ENCODE measurements at places on chromosomes 6 and 20.

DNA sequence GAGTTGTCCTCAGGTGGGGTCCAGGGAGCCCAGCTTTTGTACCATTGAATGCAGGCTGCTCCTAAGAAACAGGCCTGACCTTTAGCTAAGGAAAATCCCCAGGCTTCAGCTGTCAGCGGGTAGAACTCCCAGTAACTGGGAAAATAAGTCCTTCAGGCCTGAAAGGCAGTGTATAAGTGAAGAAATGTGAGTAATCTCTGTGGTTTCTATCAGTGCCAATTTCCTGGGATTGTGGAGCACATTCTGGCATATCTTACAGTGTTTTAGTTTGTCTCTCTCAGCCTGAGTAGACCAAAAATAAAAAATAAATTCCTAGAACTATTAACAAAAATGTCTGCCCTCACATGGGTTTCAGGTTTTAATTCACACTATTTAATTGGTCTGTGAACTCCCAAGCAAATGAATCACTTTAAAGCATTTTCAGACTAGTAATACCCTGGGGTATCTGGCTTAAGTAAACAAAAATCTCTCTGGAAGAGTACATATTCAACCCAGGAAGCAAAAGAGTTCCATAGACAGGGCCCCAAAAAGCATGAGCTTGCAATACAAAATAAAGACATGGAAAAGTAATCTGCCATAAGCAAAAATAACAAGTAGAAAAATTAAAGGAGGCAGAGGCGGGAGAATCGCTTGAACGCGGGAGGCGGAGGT is 566.2 kb upstream of the NOX3 start:
- peak; percentile 15 for DNase-seq

- peak; percentile 32 for DNase-seq
These were observed 80.0 kb upstream of the RPS6KA2 start for GRCh38 chr6:166707045-166707444.

DNA sequence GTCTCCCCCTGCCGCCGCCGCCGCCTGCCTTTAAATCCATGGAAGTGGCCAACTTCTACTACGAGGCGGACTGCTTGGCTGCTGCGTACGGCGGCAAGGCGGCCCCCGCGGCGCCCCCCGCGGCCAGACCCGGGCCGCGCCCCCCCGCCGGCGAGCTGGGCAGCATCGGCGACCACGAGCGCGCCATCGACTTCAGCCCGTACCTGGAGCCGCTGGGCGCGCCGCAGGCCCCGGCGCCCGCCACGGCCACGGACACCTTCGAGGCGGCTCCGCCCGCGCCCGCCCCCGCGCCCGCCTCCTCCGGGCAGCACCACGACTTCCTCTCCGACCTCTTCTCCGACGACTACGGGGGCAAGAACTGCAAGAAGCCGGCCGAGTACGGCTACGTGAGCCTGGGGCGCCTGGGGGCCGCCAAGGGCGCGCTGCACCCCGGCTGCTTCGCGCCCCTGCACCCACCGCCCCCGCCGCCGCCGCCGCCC is 474 bp downstream of the CEBPB start:
- no peak for DNase-seq

DNA sequence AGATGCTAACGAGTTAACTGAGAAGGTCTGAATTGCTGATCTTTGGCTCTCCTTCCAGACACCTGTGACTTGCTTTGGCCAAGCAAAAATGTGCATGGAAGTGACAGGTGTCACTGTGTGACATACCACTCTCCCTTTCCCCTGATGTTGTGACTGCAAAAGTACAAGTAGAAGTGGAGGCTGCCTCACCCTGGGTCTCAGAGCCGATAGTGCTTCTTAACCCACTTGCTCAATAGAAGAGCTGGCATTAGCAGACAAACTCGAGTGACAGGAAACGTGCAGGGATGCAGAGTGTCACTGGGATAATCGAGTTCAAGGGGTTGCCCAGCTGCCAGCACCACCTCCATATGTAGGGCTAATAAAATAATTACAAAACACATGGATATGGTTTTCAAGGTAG is 16.4 kb upstream of the SPO11 start:
- no peak for DNase-seq

GRCh38 chr20:53957451-53958172 is 112.8 kb downstream of the BCAS1 start:
- DNase-seq = no peak

- no peak for DNase-seq
These were observed 21.2 kb upstream of the VEGFA start for GRCh38 chr6:43748765-43749164.

DNA sequence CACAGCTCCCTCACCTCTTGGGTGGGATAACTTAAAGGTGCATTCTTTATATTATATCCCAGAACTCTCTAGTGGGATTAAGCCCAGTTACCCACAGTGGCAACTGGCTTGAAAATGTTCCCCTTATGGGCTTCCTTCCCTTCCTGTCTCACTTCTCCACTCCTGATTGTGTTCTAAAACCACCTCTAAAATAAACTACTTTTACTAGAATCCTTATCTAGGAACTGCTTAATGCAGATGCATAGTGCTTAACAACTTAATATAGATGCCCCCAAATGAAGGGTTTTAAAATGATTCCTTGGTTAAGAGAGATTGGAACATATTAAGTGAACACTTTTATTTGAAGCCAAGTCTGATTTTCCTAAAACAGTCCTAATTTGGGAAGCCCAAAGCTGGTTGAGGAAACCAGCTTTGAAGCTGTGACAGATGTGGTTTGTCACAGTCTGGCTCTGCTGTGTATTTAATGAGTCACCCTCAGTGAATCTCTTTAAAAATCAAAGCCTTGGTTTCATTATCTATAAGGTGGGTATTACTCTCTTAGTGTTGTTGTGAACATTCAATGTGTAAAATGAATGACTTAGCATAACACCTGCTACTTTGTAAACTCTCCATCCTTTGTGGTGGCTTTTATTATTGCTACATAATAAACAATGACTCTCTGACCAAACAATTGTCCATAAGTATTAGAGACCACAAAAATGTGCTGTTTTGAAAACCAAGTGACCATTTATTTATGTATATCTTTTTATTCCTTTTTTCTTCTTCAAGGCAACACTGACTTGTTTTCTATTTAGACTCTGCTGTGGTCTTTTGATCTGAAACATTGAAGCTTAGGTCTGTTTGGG is 24.4 kb downstream of the PLCB1 start:
- peak; percentile 27 for DNase-seq

DNA sequence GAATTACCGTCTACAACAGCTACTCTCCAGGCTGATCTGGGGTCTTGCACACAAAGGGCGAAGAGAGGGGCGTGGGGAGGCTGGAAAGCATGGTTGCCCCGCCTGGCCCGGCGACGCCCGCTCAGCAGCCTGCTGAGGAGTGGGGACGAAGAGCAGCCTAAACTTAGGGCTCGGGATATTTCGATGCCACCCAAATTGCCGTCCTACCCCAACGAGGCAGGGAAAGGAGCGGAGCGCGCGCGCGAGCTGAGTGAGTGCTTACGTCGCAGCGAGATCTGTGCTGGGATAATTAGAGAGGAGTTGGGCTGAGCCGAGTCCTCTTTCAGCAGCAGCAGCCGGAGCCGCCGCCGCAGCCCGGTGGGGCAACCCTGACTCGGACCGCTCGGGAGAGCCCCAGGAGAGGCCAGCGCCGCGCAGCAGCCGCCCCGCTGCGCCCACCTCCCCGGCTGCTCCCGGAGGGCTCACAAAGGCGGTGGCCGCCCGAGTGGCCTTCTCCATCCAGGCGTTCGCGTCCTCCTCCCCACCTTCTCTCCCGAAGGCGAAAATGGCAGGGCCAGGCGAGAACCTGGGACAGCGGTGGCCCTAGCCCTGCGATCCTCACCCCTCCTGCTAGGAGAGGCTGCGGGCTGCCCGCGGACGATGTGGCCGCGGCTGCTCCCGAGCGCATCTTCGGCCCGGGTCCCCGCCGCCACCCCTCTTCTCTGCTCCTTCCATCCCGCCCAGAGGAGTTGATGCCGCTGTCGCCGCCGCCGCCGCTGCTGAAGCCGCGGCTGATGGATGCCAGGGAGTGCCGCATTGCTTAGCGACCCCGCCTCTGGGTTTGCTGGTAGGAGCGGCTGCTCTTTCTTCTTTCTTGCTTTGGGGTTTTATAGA is at the start of gene CLVS2:
CLVS2 (plus strand) TSS at position 315 of the 873 bp plus-strand sequence. CDS start 1,543 bp downstream, outside the sequence.
- peak; percentile 1 for DNase-seq

DNA sequence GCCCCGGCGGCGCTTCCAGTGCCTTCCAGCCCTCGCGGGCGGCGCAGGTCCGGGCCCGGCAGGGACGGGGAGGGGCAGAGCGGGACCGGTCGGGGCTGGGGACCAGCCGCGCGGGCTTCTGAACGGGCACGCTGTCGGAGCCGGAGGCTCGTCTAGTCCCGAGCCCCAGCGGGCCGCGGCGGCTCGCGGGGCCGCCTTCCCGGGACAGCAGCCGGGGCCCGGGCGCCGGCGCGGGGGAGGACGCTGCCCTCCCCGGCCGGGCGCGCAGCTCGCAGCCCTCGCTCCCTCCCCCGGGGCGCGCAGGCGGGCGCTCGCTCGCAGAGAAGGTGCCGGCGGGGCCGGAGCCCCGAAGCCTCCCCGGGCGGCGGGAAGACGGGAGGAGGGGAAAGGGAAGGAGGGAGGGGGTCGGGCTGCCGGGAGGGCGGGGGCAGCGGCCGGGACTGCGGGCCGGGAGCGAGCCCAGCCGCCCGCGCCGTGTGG is 696 bp upstream of the SIRPA start:
- DNase-seq = no peak

DNA sequence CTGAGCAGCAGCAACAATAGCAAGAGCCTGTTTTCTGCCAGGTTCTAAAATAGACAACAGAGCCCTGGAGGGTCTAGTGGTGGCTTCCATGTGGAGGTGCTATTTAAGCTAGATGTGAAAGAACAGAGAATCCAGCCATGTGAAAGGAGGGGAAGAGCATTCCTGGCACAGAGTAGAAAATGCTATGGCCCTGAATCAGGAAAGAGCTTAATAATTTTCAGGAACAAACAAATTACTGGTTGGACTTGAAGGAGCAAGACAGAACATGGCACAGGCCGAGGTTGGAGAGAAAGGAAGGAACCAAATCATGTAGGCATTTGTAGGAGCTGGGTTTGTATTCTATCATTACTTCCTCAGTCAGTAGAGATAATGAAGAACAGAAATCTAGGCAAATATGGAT is 98.3 kb downstream of the AIG1 start:
- peak; percentile 77 for DNase-seq

GRCh38 chr20:45576995-45577394 is 2.1 kb downstream of the WFDC8 start:
- no peak for DNase-seq

GRCh38 chr6:134995536-134995935 is 45.6 kb upstream of the ALDH8A1 start:
- DNase-seq = peak; percentile 12

All from bronchial epithelial cell (primary cell).